ENCODE measurements at places on chromosomes 1 and 21.

GRCh38 chr1:230157420-230158390 lies 90.7 kb downstream of the GALNT2 start:
- DNase-seq = no peak

- no peak for DNase-seq
Measured at GRCh38 chr1:62423580-62424242, 13.1 kb upstream of the USP1 start.

DNA sequence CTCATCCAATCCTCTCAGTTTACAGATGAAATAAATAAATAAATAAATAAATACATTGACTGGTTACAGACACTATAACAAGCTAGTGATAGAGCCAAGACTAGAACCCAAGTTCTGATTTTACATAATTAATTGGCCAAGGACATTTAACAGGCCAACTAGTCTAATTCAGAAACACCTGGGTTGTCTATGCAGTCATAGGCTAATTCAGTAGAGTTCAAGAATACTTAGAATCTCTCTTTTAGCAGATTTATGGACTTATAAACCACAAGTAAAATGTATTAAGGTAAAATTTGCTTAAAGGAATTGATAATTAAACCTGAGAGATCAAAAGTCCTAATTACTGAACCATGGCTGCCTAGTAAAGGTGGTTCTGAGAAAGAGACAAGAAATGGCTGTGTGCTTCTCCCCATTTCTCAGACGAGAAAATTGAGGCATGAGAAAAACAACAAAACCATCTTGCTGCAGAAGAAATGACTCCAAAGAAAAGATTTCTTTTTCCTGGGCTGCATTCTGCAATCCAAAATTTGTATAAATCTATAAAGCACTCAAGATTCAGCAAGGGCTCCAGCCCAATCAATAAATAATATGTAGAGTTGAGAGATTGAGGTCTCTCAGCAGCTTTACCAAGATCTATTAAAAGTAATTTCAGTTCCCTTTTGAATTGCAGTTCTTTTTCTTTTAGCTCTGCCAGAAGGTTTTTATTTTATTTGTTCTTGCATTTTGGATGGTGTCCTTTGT lies 98.3 kb downstream of the DUSP10 start:
- DNase-seq = no peak

DNA sequence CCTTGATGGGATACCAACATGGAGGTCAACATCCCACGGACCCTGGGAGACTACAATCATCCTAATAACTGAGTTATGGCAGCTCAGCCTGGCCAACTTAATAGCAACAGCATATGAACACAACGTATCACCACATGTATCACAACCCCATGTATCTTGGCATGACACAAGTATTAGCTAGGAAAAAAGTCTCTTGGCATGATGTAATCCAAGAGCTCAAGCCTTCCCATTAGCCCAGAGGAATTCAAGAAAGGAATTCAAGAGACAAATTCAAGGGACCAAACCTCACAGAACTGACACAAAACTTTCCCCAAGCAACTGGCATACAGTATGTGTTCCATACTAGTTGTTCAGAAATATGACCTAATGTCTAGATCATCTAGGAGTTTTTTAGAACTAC lies 100.9 kb upstream of the HMGB4 start:
- DNase-seq = no peak

DNA sequence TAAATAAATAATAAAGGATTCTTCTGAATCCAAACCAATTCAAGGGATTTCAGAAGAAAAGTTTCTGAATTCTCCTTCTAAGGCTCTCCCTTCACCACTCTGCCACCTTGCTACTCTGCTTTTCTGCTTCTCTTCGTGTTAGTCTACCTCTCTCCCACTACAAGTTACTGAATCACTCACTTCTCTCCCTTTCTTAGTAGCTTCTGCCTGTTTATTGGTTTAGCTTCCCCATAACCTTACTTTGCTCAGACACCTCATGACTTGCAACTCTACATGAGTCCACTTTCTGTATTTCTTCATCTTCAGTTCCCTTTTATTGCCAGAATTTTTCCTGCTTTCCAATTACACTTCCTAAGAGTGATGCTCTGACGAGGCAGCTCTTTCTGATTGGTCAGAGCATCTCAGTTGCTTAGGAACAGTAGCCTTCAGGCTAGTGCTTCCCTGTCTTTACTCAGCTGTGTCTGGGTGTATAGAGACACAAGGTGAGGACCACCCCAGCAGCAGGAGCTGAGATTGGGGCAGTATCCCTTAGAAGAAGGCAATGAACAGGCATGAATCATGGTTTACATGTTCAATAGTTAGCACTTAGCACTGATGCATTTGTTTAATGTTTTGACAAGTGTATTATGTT lies 144.6 kb downstream of the SLC30A10 start:
- DNase-seq = no peak

- DNase-seq = no peak
Measured at GRCh38 chr1:59685666-59686065, 129.1 kb upstream of the HOOK1 start.

GRCh38 chr1:158155673-158156072 lies 25.0 kb upstream of the CD1D start:
- DNase-seq = no peak

DNA sequence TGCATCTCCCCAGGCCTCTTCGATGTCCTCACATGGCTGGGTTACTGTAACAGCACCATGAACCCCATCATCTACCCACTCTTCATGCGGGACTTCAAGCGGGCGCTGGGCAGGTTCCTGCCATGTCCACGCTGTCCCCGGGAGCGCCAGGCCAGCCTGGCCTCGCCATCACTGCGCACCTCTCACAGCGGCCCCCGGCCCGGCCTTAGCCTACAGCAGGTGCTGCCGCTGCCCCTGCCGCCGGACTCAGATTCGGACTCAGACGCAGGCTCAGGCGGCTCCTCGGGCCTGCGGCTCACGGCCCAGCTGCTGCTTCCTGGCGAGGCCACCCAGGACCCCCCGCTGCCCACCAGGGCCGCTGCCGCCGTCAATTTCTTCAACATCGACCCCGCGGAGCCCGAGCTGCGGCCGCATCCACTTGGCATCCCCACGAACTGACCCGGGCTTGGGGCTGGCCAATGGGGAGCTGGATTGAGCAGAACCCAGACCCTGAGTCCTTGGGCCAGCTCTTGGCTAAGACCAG lies 14.3 kb downstream of the HTR6 start:
- DNase-seq = no peak

DNA sequence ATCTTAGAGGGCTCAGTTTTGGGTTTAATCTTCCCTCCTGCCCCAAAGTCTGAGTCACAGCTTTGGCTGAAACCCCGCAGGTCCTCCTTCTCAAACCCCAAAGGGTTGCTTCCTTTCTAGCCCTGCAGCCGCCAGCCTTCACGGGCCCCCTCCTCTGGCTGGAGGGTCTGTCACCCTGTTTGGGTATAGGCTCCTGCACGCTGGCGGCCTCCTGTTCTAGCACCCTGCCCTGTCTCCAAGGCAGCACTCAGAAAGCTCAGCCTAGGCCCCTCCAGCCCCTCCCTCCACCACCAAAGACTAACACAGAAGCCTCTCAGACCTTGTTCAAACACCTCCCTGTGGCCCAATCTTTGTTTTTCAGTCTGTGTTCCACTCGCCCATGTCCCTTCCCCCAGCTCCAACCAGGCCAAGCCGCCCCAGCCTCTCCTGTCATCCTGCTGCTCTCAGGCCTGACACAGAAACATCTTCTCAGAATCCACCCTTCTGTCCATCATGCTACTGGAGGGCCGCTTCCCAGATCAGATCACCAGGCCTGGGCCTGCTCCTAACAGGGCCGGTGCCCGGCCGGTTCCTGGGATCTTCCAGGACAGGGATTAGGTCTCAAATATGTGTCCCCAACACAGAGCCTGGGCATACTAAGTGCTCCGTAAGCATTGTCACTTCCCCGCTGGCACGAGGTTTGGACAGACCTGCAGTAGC lies 35.6 kb downstream of the HTR6 start:
- no peak for DNase-seq

GRCh38 chr1:23367451-23367790 lies 2.2 kb downstream of the ZNF436 start:
- DNase-seq = no peak
